ENCODE measurements at places on chromosomes 16 and 17.

- no peak for DNase-seq
These were observed 41.0 kb downstream of the STAT3 start for GRCh38 chr17:42347198-42347597.

- DNase-seq, result no peak
These were observed 44.2 kb downstream of the PSMD12 start for GRCh38 chr17:67322042-67322787.

- no peak for DNase-seq
These were observed 967 bp upstream of the CDH15 start for GRCh38 chr16:89170346-89171215.

GRCh38 chr17:66625311-66625767, 209.6 kb upstream of the CACNG5 start:
- DNase-seq, result no peak

- no peak for DNase-seq
These were observed 59.2 kb upstream of the MARCHF10 start for GRCh38 chr17:62867303-62867702.

DNA sequence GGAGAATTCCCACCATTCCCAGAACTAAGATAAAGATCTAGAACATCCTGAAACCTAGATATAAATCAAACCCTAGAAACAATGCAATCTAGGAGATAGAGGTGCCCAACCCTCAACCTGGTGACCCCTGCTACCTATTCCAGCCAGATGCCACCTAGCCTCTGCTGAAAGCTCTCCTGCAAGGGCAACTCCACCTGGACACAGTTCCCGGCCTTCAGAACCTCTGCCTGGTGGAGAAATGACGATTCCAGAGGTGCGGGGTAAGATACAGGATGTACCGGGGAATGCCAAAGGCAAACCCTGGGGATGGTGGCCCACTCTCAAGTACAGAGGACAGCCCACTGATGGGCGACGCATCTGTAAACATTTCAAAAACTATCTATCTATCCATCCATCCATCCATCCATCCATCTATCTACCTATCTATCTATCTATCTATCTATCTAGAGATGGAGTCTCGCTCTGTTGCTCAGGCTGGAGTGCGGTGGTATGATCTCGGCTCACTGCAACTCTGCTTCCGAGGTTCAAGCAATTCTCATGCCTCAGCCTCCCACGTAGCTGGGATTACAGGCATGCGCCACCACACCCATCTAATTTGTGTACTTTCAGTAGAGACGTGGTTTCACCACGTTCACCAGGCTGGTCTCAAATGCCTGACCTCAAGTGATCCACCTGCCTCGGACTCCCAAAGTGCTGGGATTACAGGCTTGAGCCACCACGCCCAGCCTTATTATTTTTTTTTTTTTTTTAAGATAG, 19.0 kb downstream of the MEAK7 start:
- no peak for DNase-seq

DNA sequence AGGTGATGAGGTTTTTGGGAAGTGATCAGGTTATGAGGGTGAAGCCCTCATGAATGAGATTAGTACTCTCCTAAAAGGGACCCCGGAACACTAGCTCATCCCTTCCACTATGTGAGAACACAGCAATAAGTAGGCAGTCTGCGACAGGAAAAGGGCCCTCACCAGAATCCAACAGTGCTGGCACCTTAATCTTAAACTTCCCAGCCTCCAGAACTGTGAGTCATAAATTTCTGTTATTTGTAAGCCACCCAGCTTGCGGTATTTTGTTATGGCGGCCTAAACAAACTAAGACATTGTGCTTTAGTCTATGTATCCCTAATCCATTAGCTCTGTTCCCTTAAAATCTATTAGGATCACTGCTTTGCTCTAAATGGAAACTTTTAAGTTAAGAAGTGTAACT, 8.5 kb downstream of the SLFN12 start:
- no peak for DNase-seq

DNA sequence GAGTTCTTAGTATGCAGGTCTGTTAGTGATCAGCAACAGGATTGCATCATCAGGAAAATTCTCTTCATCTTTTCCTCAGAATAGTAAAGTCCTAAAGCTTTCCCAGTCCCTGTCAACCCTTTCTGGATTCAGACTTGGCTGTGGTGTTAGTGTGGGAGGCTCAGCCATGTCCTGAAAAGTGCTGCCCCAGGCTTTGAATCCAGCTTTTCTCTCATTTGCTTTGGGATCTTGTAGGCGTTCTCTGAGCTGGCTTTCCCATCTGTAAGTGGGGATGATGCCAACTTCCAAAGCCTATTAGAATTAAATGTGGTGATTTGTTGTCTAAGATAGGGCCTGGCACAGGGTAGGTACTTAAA, 3.0 kb downstream of the ALKBH5 start:
- no peak for DNase-seq

DNA sequence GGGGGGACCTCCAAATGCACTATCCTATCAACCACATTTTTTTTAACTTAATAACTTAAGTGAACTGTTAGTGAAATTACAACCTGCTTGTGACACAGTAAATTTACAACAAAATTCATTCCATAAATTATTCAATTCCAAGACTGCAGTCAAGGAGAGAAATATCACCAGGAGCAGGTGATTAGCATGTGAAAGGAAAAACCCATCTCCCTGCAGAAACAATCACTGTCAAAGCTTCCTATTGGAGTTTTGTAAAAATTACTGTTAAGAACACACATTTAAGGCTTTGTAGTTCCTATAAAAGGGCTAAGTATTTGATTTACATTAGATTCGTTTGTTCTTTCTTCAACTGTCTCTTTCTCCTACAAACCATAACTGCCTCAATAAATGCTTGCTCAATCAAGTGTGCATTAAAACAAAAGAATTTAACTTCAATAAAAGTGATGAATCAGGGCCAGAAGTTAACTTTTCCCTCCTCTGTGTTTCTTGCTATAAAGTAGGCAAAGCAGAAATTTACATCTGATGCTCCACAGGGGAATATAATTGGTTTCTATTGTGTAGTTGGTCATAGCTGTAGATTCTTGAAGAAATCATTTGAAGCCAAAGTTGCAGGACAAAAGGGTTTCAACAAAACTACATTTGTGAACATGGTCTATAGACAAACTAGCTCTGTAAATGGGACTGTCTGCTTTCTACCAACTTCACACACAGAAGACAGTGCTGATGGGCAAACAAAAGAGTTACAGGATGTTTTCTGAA, 195.1 kb upstream of the PSMD7 start:
- no peak for DNase-seq

DNA sequence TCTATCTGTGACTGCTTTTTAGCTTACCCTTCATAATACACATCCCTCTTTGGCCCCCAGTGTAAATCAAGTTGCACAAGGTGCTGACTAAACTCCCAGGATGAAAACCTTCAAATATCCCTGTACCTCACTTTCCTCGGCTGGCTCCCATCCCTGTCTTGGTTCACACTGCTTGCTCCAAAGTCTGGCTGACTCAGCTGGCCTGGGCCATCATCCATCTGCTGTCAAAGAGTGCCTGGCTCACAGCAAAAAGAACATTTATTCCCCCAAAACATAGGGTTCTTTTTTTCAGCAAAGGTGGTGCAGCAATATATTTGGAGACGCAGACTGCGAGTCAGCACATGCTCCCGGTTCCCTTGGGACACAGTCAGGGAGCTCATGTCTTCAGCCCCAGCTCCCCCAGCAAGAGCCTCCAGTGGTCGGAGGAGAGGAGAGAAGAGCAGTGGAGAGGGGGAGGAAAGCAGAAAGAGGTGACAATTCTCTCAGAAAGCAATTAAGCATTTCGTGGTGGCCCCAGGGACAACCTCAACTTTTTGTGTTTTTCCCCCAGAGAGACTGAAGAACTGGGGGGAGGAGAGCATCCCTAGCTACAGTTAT, 26.1 kb downstream of the GPR142 start:
- DNase-seq, result no peak

DNA sequence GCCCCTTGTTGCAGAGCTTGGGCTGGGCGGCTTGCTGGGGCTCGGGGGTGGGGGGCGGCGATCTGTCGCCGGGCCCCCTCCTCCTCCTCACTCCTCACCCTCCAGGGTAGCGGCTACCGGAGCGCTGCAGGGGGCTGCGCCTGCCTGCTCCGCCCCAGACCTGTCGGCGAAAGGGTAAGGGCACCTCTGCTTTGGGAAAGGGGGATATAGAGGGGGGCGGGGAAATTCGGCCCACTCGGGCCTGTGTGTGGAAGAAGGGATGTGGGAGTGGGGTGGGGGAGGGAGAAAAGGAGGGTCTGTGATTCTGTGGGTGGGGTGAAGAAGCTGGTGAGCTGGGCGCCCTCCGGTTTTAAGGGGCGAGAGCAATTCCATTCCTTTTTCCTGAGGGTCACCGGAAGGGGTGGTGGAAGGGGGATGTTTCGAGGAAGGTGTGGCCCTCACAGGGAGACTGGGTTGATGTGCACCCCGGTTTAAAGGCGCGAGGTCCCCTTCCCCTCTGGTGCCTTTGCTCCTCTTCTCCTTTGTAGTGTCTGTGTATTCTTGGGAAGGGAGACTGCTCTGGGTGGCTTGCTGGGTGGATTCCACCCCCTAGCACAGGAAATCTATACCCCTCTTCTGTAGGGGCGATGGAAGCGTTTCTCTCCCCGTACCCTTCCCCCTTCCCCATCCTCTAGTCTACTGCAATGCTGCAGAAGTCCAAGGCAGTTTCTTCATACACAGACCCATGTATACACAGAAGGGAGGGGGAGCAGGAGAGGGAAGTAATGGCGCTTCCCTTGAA, 878 bp downstream of the TAOK1 start:
- DNase-seq, result no peak

- DNase-seq, result no peak
These were observed 162.6 kb downstream of the CA10 start for GRCh38 chr17:51995797-51996403.

DNA sequence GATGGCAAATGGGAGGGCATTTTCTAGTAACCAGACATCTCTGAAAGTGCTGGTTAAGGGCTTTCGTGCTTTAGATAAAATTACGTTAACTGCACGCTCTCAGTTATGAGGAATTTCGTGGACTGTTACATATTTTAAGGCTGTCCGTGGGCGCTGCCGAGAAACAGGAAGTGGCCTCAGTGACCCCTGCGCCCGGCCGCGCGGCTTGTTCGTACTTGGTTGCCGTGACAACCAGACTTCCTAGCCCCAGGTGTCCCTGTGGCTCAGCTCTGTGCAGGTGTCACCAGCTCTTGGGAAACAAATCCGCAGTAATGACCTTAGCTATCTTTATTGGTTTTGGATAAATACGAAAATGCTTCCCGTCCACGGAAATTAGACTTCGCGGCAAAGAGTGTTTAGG, 52.7 kb downstream of the LMF1 start:
- DNase-seq, result no peak

GRCh38 chr16:4246777-4247459, 5.0 kb upstream of the SRL start:
- no peak for DNase-seq

- no peak for DNase-seq
These were observed 17.0 kb downstream of the ABCC1 start for GRCh38 chr16:15966420-15966819.

DNA sequence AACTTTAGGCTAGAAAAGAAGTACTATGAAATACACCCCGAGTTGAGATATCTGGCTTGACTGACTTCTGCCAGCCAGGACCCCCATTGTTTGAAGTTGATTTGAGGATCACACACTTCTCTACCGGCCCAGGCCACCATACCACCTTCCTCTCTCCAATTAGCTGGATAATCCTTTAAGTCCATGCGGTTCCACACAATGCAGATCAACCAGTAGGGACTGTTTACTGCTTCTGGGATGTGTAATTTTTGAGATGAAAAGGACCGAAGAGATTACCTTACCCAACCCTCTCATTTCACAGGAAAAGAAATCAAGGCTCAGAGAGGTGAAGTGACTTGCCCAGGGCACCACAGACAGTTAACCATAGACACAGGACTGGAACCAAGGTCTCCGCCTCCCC, 20.5 kb downstream of the ERN1 start:
- no peak for DNase-seq

GRCh38 chr17:38742411-38743308, 5.5 kb downstream of the PCGF2 start:
- no peak for DNase-seq

- DNase-seq, result peak; percentile 32
These were observed 24.8 kb upstream of the MRPS23 start for GRCh38 chr17:57874434-57875289.

GRCh38 chr17:14616528-14616927, 315.6 kb downstream of the HS3ST3B1 start:
- DNase-seq, result no peak

DNA sequence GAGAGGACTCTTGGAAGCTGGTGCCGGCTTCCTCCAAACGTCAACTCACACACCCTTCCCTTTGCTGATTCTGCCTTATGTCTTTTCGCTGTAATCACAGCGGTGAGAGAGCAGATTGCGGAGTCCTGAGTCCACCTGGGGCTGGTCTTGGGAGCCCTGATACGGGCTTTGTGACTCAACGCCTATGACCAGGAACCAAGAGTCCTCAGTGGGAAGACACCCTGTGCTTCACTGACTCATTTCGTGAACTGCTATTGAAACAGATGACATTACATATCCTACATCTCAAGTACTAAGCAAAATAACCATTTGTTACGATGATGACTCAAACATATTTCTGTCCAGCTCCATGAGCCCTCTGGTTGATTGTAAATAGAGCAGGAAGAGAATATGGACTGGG, 90.7 kb upstream of the CREBBP start:
- DNase-seq, result no peak

- DNase-seq, result no peak
These were observed 16.0 kb downstream of the NDUFAF8 start for GRCh38 chr17:81254955-81255717.

GRCh38 chr17:41082626-41083025, 1.3 kb upstream of the KRTAP4-7 start:
- DNase-seq, result no peak

DNA sequence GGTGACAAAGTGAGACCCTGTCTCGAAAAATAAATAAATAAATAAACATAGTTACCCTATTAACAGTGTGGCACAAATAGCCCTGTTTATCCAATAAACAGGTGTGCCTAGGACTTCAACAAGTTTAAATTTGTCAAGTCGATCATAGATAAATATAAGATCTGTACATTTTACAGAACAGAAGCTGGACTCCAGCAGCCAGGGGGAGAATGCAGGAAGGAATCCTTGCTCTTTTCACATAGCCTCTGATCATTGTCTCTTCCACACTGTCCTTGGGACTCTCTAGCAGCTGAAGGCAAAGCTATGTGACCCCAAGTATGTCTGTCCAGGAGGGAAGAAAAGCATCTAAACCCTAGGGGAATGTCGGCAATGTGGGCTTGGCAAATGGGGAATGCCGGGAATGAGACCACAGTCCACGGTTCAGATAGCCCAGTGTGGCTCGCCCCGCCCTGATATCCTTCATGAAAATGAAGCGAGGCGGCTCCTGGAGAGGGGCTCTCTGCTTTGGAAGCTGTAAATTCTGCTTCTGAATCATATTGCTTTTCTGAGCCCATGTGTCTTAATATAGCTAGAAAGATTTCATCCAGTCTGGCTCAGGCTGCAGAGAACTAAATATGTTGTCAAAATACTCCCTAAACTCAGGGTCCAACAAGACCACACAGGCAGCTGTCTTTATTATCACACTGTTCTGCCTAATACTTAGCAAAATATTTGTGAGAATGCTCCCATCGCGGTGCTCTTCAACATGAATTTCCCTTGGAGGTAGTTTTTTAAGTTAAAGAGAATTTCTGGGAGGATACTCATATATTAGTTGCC, 24.9 kb upstream of the GRB2 start:
- DNase-seq, result no peak

GRCh38 chr17:80000981-80001775, 34.5 kb downstream of the TBC1D16 start:
- no peak for DNase-seq

- no peak for DNase-seq
These were observed 4.5 kb downstream of the USP10 start for GRCh38 chr16:84704253-84704652.
